ENCODE measurements at places on chromosomes 3 and 15.

DNA sequence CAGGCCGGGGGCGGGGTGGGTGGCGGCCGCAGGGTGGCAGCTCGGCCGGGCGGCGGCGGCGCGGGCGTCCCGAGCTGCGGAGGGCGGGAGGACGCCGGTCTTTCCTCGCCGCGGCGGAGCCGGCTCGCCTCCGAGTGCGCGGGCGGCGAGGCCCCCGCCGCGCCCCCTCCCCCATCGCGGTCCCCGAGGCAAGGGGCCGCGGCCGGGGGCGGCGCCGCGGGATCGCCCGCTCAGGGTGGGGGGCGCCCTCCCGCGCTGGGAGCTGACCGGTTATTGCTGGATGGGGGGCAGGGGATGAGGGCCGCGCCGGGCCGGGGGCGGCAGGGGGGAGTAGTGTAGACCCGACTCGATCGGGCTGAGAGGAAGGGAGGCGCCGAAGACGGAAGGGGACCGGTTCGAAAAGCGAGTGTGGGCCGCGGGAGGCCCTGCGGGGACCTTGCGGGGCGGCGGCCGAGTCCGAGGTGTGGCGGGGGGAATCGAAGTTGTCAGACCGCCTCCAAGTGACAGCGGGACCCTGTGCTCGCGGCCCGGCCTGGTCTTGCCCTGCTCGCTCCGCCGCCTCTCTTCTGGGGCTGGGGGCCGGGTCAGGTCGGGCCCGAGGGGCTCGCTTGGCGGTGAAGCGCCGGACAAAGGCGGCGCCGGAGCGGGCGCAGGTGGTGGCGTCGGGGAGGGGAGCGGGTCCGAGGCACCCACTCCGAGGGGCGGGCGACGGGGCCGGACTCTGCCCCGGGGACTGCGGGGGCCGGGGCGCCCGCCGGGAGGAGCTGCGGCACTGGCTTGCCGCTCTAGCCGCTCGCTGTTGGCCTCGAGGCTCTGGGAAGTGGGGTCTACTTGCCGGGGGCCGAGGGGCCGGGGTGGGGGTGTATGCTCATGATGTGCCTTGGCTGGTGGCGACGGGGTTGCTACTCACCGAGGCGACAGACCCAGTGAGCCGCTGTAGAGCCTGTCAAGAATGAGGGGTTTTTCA is 1.1 kb downstream of the BAHD1 start:
- DNase-seq = peak; percentile 68

- DNase-seq = no peak
These were observed 11.9 kb downstream of the SMAD6 start for GRCh38 chr15:66713843-66714508.

DNA sequence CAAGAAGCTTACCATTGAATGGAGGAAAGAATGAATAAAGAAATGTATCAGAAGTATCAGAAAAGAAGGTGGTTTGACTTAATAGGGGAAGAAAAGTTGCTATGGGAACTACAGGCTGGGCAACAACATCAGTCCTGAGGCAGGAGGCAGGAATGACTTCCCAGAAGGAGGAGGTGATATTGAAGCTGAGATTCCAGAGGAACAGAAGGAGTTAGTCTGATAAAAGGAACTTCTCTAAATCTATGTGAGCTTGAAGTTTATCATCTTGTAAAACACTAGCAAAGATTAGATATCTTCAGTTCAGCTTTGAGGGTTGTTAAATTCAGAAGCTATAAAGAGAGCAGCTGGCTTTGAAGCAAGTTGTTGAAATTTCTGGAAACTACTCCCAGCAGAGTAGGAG is 213.3 kb upstream of the THRB start:
- DNase-seq = no peak

DNA sequence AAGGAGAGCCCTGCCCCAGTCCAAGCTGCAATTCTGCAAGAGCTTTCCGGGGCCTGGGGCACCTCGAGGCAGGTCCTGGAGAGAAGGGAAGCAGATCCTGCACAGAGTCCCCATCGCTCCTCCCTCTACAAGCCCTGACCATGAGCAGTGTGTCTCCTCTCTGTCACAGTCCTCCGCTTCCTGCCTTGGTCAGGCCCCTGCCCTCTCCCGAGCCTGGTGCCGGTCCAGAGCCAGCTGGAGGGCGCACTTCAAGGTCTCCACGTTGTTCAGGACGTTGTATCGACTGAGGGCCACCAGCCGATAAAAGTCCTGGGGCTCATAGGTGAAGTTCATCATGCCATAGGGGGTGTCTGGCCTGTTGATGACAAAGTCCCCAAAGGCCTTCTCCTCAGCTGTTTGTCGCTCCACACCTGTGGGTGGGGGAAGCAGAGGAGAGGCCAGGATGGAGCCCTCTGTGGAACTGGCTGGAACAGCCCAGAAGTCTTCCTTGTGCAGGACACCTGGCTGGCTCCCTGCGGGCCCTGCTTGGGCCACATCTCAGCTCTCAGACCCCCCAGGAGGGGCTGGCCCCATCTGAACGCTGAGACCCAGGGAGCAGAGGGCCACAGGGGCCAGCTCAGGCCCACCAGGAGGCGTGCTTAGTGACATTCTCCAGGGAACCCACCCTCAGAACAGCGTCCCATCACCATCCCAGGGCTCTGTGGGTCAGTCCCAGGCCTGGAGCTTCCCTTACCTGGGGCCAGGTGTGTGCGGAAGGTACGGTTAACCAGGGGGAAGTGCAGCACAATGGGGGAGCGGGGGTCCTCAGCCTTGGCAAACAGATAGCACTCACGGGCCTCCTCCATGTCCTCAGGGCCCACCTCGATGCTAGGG is 14.4 kb downstream of the PLA2G4F start:
- no peak for DNase-seq

- no peak for DNase-seq
These were observed 72.9 kb upstream of the NDN start for GRCh38 chr15:23760024-23760423.

DNA sequence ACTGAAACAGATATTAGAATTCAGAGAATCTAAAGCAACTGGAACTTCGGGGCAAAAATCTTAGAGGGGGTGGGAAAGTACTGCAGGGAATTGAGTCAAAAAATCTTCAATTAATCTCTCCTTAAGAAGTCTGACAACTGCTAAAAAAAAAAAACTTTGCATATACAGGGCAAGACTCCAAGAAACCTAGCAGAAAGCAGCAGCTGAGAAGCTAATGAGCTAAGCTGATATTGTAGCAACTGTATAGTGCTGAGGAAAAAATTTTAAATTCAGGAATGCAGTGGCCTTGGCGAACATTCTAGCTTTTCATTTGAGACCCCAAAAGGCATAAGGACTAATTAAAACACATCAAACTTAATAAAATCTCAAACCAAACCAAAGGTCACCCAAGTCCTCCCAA is 113.6 kb downstream of the SCAPER start:
- DNase-seq = no peak

DNA sequence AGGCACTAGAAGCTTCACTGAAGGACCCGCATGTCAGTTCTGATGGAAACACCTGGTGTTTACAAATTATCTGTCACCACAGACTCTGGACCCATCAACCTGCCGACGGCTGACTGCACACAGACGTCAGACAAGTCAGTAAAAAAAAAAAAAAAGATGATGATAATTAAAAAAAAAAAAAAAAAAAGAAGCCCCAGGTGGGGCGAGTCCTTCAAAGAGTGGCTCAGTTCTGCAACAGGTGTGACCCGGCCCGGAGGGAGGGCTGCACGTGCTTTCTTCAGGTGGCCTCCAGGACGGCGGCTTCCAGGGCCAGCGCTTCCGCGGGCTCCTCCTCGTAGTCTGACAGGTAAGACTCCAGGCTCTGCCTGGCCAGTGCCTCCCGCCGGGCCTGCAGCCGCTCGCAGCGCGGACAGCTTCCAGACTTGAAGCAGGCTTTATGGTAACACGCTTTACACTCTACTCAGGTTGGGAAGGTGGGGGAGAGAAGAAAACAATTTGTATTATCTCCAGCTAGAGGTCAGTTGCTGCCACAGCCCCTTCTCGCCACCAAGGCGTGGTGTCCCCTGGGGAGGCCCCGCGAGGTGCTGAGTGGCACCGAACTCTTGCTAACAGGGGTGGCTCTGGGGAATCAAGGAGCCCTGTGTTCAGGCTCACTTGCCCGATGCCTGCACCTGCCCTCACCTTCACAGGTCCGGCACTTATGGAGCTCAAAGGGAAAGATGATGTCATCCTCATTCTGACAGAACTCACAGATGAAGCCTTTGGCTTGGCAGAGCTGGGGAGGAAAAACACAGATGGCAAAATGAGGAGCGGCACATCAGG is 61.8 kb downstream of the RUBCN start:
- DNase-seq = no peak

All from right kidney (tissue), 9 donors.